ENCODE measurements at places on chromosomes 1 and 21.

GRCh38 chr21:42754270-42754933, 101.0 kb downstream of the PDE9A start:
- DNase-seq = no peak

DNA sequence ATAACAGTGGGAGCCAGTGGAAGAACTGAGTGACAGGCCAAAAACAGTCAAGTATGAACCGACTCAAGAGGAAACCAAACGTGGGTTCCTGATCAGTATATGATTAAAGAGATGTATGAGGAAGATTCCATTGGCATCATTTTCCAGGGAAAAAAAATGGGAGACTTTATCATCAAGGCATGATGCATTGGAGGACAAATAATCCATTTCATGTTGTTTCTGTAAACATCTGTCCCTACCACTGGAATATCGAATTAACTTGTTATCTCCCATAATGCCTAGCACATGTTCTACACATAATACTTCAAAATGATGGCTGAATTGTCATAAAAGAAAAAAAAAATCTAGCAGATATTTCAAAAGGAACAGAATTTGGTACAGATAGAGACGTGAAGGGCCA, 13.3 kb downstream of the FOXJ3 start:
- no peak for DNase-seq

GRCh38 chr1:232980355-232980978, 30.1 kb downstream of the NTPCR start:
- no peak for DNase-seq

- DNase-seq = no peak
Observed at GRCh38 chr1:111471012-111471411, 2.8 kb upstream of the C1orf162 start.
